ENCODE measurements at places on chromosomes 7 and 10. TPM values are rescaled to one million over a fixed set of nuclear protein-coding genes. Genes with fewer than 3 reads are reported as not detected.

Gene ZP3
- not detected for total RNA-seq

Gene LRRC18
- not detected for total RNA-seq

Gene GIMAP5
- 10.4 TPM for total RNA-seq

Gene PLXNA4
- 22.1 TPM for total RNA-seq

Gene SVOPL
- not detected for total RNA-seq

Data from heart left ventricle (tissue), 16 donors.